A673 (cell line): ENCODE measurements at places on chromosomes 12 and 14.
A peak's percentile ranks its signal among the peaks of the same experiment; 100 is the strongest.

GRCh38 chr12:11797317-11797913 is 147.9 kb downstream of the ETV6 start:
- no peak overlapping the region for H3K4me3 ChIP-seq
- peaks cover 28% of the 10 kb centered on the region for H3K4me1 ChIP-seq
- no peaks in the 10 kb centered on the region for H3K36me3 ChIP-seq
- no peak for DNase-seq
- no peak overlapping the region for H3K27ac ChIP-seq
- no peaks in the 10 kb centered on the region for H3K27me3 ChIP-seq

DNA sequence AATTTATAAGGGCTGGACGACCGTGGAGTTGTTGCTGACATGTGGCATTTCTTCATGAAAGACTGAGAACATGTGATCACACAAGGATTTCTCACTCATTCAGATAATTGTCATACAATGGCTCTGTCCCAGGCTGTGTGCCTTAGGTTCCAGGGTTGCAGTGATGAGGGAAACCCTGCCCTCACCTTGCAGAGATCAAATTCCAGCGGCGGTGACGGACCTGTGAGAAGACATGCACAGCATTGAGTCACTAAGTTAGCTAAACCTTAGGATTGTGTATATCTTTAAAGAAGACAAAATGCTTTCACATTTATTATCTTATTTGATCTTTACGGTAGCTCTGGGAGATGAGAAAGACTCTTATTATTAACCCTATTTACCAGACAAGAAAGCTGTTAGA is 1029.1 kb downstream of the BCL11B start:
- no peaks in the 10 kb centered on the region for H3K4me1 ChIP-seq
- H3K27ac ChIP-seq = no peak overlapping the region
- no peaks in the 10 kb centered on the region for H3K36me3 ChIP-seq
- no peak for DNase-seq
- no peaks in the 10 kb centered on the region for H3K27me3 ChIP-seq

GRCh38 chr12:51441583-51441982 is 17.0 kb downstream of the SLC4A8 start:
- no peaks in the 10 kb centered on the region for H3K27me3 ChIP-seq
- H3K4me1 ChIP-seq = no peaks in the 10 kb centered on the region
- no peak for DNase-seq
- H3K27ac ChIP-seq = no peak overlapping the region
- no peaks in the 10 kb centered on the region for H3K36me3 ChIP-seq
- no peak overlapping the region for H3K4me3 ChIP-seq

- H3K36me3 ChIP-seq = no peaks in the 10 kb centered on the region
- no peaks in the 10 kb centered on the region for H3K27me3 ChIP-seq
- H3K4me3 ChIP-seq = no peak overlapping the region
- no peaks in the 10 kb centered on the region for H3K4me1 ChIP-seq
- H3K27ac ChIP-seq = no peak overlapping the region
- no peak for DNase-seq
These were observed 3.7 kb upstream of the SELPLG start for GRCh38 chr12:108637222-108637971.

- H3K27ac ChIP-seq = peak overlapping the region; percentile 87
- H3K4me1 ChIP-seq = peaks cover 18% of the 10 kb centered on the region
- peak; percentile 35 for DNase-seq
- H3K4me3 ChIP-seq = peak overlapping the region; percentile 75
- H3K27me3 ChIP-seq = no peaks in the 10 kb centered on the region
These were observed 444 bp downstream of the DRAM1 start for GRCh38 chr12:101877806-101878242.

DNA sequence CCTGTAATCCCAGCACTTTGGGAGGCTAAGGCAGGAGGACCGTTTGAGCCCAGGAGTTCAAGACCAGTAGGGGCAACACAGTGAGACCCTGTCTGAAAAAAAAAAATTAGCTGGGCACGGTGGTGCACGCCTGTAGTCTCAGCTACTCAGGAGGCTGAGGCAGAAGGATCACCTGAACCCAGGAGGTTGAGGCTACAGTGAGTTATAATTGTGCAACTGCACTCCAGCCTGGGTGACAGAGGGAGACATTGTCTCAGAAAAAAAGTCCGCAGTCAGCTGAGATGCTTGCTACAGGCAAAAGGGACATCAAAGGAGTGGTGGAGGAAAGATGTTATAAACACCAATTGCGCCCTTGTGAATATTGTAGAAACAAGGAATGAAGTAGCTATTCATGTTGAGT is 77.8 kb downstream of the NDUFA12 start:
- H3K36me3 ChIP-seq = no peaks in the 10 kb centered on the region
- no peaks in the 10 kb centered on the region for H3K27me3 ChIP-seq
- DNase-seq = no peak
- no peak overlapping the region for H3K4me3 ChIP-seq
- H3K4me1 ChIP-seq = peaks cover 19% of the 10 kb centered on the region

- no peak overlapping the region for H3K27ac ChIP-seq
- peak overlapping the region; percentile 27 for H3K4me3 ChIP-seq
- H3K27me3 ChIP-seq = peaks cover 2% of the 10 kb centered on the region
- DNase-seq = peak; percentile 59
- no peaks in the 10 kb centered on the region for H3K36me3 ChIP-seq
These were observed 38.2 kb downstream of the PLXNC1 start for GRCh38 chr12:94186278-94187241.

GRCh38 chr12:54404061-54405004 is 14.7 kb downstream of the ITGA5 start:
- no peaks in the 10 kb centered on the region for H3K4me1 ChIP-seq
- H3K36me3 ChIP-seq = peaks cover 97% of the 10 kb centered on the region
- no peaks in the 10 kb centered on the region for H3K27me3 ChIP-seq

DNA sequence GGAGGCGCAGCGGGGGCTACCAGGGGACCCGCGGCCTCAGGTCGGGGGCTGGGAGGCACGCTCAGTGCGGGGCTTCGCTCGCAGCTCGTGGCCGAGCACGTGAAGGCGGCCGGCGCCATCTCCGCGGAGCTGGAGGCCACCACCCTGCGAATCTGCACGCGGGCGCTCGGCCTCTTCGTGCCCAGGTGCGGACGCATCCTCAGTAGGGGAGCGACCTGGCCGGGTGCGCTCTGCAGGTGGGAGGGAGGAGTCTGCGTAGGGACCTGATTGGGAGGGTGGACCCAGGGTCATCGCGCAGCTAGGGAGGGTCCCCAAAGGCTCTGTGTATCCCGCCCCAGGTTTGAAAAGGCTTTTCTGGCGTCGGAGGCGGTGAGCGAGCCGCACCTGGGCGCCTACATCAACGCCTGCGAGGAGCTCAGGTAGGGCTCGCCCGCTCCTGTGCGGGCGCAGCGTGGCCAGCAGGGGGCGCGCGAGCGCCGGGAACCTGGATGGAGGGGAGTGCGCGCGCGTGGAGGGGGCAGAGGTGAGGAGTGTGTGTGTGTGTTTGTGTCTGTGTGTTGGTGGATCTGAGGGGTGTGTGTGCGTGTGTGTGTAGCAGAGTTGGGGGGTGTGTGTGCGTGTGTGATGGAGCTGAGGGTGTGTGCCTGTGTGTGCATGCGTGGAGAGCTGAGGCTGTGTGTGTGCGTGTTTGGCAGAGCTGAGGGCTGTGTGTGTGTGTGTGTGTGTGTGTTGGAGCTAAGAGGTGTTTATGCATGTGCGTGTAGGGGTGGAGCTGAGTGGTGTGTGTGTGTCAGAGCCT is 10.3 kb downstream of the EXOC3L4 start:
- H3K36me3 ChIP-seq = no peaks in the 10 kb centered on the region
- H3K27me3 ChIP-seq = peaks cover 30% of the 10 kb centered on the region
- H3K27ac ChIP-seq = no peak overlapping the region
- no peak overlapping the region for H3K4me3 ChIP-seq
- DNase-seq = peak; percentile 64

GRCh38 chr14:24084440-24084839 is 9.7 kb upstream of the PCK2 start:
- H3K4me3 ChIP-seq = no peak overlapping the region
- no peaks in the 10 kb centered on the region for H3K36me3 ChIP-seq
- DNase-seq = no peak
- H3K27me3 ChIP-seq = peaks cover 13% of the 10 kb centered on the region
- H3K4me1 ChIP-seq = peaks cover 6% of the 10 kb centered on the region

GRCh38 chr12:124722878-124723277 is 140.8 kb downstream of the SCARB1 start:
- no peak for DNase-seq
- peaks cover 32% of the 10 kb centered on the region for H3K4me1 ChIP-seq
- no peaks in the 10 kb centered on the region for H3K27me3 ChIP-seq
- H3K27ac ChIP-seq = no peak overlapping the region
- H3K4me3 ChIP-seq = no peak overlapping the region

- peaks cover 16% of the 10 kb centered on the region for H3K27me3 ChIP-seq
- H3K27ac ChIP-seq = no peak overlapping the region
- no peak for DNase-seq
- no peak overlapping the region for H3K4me3 ChIP-seq
- no peaks in the 10 kb centered on the region for H3K36me3 ChIP-seq
These were observed 355.2 kb downstream of the BMP4 start for GRCh38 chr14:53601409-53601808.

DNA sequence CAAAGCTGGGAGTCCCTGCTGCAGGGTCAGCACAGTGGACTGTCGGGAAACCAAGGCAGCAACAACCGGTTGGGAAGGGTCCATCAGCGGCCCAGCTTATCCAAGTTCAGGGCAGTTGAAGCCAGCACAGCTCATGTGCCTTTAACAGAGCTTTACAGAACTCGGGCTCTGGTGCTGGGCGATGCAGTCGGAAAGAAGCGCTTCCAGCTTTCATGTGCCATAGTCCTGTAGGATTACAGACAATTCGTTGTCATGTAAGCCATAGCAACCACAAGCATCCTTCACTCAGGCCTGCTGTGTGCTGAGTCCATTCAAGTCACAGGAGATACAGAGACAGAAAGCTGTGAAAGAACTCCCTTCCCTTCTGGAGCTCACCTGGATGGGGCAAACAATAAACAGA is 3.5 kb upstream of the FAM181A start:
- H3K4me3 ChIP-seq = no peak overlapping the region
- no peak overlapping the region for H3K27ac ChIP-seq
- no peak for DNase-seq
- H3K27me3 ChIP-seq = no peaks in the 10 kb centered on the region

- H3K4me1 ChIP-seq = peaks cover 26% of the 10 kb centered on the region
- no peak overlapping the region for H3K4me3 ChIP-seq
- peak; percentile 70 for DNase-seq
- H3K36me3 ChIP-seq = no peaks in the 10 kb centered on the region
- peak overlapping the region; percentile 17 for H3K27ac ChIP-seq
- H3K27me3 ChIP-seq = no peaks in the 10 kb centered on the region
These were observed 32.5 kb downstream of the MMP17 start for GRCh38 chr12:131860472-131861260.

- H3K27me3 ChIP-seq = no peaks in the 10 kb centered on the region
- H3K36me3 ChIP-seq = no peaks in the 10 kb centered on the region
- peaks cover 54% of the 10 kb centered on the region for H3K4me1 ChIP-seq
- H3K4me3 ChIP-seq = no peak overlapping the region
- DNase-seq = no peak
- peak overlapping the region; percentile 96 for H3K27ac ChIP-seq
These were observed 28.5 kb upstream of the ANKRD9 start for GRCh38 chr14:102537981-102538601.

- no peaks in the 10 kb centered on the region for H3K4me1 ChIP-seq
- H3K4me3 ChIP-seq = no peak overlapping the region
- no peak overlapping the region for H3K27ac ChIP-seq
- no peak for DNase-seq
These were observed 1493.6 kb downstream of the AACS start for GRCh38 chr12:126558810-126559209.

DNA sequence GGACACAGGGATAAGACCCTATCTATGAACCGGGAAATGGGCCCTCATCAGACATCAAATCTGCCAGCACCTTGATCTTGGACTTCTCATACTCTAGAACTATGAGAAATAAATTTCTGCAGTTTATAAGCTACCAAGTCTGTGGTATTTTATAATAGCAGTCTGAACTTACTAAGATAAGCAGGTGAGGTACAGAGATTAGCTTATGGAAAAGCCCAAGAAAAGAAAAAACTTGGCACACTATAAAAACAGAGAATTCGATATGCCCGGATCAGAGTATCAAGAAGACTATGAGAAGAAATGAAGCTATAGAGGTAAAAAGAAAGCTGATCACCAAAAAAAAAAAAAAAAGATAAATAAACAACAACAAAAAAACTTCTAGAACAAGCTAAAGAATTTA is 52.6 kb downstream of the EEA1 start:
- H3K36me3 ChIP-seq = peaks cover 3% of the 10 kb centered on the region
- no peak overlapping the region for H3K4me3 ChIP-seq
- no peak for DNase-seq
- H3K27me3 ChIP-seq = no peaks in the 10 kb centered on the region
- no peak overlapping the region for H3K27ac ChIP-seq

DNA sequence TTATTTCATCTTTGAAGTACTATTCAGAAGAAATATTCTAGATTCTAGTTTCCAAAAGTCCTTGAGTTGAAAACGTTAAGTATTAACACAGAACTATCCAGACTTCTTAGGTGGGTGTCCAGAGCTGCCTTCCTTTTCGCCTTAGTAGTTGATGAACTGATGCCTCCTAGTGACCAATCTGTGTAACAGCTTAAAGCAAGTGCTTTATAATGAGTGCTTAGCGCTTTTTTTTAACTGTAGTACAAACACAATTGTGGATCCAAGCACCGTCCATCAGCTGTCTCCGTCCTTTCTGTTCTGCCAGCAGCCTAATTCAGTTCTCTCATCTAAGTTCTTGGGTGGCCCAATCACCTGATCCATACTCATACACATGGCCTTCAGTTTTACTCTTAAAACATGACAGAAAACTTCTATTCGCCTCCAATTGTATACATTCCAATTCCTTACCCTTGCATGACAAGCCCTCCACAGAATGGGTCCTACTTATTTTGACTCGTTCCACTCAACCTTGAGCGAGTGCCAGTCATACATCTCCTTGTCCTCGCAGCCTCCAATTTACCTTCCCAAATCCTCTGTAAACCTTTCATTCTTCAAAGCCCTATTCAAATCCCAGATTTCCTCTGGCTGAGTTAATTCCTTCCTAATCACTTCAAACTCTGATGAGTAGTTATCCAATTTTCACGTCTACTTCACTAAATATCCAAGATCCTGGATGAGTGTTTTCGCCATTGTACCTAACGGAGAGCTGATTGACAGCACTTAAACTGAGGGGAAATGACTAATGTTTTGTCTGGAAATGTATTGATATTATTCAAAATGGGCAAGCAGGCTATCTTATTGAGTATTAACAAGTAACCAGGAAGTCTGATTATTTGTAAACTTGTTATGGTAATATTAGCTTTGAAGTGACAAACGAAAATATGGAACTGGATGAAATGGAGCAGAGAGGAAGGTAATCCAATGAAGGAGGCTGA is 5.8 kb upstream of the PHLDA1 start:
- DNase-seq = peak; percentile 88
- H3K27ac ChIP-seq = no peak overlapping the region
- H3K4me1 ChIP-seq = peaks cover 21% of the 10 kb centered on the region

- H3K27me3 ChIP-seq = no peaks in the 10 kb centered on the region
- H3K27ac ChIP-seq = no peak overlapping the region
- no peak for DNase-seq
- no peaks in the 10 kb centered on the region for H3K36me3 ChIP-seq
These were observed 1100.2 kb downstream of the FSCB start for GRCh38 chr14:43406931-43407330.

GRCh38 chr12:109962398-109962797 is 33.8 kb downstream of the GIT2 start:
- no peak overlapping the region for H3K4me3 ChIP-seq
- peaks cover 30% of the 10 kb centered on the region for H3K36me3 ChIP-seq

GRCh38 chr12:119630223-119630780 is 36.7 kb downstream of the TMEM233 start:
- H3K36me3 ChIP-seq = no peaks in the 10 kb centered on the region
- peaks cover 17% of the 10 kb centered on the region for H3K4me1 ChIP-seq
- H3K27ac ChIP-seq = no peak overlapping the region

GRCh38 chr12:104462931-104463339 is 6.2 kb downstream of the CHST11 start:
- no peak overlapping the region for H3K4me3 ChIP-seq
- H3K4me1 ChIP-seq = peaks cover 4% of the 10 kb centered on the region
- H3K27me3 ChIP-seq = peaks cover 21% of the 10 kb centered on the region
- H3K36me3 ChIP-seq = no peaks in the 10 kb centered on the region
- no peak for DNase-seq
- H3K27ac ChIP-seq = no peak overlapping the region
